ENCODE measurements at places on chromosomes 1 and 21.

GRCh38 chr1:216607067-216607697, 116.0 kb downstream of the ESRRG start:
- no peak for DNase-seq

DNA sequence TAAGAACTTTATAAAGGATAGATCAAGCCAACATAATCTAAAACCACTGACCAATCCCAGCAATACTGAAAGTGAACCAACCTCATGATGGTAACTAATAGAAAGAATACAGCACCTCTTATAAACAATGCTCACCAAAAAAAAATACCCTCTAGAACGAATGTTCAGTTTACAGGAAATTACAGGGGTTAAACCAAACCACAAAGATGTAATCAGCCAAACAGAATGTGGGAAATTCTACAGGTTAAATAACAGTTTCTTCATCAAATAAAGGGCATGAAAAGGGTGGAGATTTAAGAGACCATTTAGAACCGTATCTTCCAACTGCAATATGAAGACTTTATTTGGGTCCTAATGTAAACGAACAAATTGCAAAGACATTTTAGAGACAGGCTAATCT, 30.4 kb downstream of the ARID4B start:
- no peak for DNase-seq

DNA sequence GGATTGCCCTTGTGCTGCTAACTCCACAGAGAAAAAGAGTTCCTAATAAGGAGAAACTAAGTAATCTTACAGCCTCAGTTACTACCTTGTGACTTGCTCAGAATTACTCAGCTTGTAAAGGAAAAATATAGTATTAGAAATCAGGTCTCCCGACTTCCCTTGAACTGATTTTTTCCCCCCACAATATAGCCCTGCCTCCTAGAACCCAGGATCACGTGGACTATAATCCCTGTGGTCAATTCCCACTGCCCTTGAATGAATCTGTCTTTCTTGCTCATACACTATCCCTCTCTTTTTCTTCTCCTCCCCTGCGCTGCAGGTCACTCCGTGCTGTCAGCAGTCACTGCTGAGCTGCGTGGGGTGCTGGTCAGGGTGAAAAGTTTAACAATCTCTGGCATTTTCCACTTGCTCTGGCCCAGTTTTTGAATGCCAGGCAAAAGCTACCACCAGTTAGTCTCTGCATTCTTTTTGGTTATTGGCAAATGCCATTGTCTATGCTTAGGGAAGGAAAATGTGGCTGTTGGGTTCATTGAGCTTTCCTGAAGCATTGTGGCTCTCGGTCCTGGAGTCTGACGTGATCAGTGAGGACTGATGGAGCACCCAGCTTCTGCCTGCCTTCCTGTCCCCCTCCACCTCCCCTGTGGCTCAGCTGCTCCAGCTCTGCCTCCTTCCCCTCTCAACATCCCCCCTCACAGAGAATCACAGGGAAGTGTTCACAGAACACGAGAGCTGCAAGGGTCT, 1.9 kb upstream of the MYOC start:
- DNase-seq: no peak

DNA sequence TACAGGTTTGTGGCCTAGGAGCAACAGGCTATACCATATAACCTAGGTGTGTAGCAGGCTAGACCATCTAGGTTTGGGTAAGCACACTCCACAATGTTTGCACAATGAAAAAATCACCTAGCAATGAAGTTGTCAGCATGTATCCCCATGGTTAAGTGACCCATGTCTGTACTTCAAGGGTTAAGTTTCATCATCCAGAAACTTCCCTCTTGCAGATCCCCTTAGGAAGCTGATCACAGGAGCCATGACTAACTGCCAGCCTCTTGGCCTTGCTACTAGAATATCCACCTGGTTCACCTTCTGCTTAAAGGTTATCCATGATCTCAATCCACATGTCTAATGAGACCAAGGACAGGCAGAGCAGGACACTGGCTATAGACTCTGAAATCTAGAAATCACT, 3.5 kb upstream of the UBXN10 start:
- no peak for DNase-seq

DNA sequence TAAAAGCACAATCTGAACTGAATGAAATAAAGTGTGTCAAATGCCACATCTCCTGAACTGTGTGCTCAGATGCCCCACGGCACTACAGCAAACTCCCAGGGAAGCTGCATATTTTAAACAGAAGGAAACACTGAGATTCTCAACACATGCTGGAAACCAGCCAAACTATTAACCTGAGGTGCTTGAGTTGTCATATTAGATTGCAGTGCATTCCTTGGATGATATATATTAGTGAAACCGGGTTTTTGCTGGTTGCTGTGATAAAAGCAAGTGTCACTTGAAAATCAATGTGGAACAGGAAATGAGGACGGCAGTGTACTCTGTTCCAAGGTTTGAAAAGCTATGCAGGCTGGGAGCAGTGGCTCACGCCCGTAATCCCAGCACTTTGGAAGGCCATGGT, 8.7 kb downstream of the SYNJ1 start:
- no peak for DNase-seq

DNA sequence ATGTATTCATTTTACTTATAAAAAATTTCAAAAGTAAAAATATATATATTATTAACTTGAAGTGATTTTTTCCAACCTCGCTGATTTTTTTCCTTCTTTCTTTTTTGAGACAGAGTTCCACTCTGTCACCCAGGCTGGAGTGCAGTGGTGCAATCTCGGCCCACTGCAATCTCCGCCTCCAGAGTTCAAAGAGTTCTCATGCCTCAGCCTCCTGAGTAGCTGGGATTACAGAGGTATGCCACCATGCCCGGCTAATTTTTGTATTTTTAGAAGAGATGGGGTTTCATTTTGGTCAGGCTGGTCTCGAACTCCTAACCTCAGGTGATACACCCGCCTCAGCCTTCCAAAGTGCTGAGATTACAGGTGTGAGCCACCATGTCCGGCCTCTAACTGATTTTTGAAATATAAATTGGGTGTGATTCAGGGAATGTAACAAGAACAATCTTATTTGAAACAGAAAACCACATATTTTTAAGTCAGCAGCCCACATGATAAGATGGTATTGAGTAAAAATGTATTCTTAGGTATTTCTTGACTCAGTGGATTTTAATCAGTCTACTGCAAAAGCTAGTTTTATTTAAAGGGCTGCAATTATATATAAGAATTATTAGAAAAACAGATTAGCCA, 30.0 kb downstream of the ZBTB8B start:
- no peak for DNase-seq

- DNase-seq: no peak
These were observed 5.1 kb upstream of the GJA4 start for GRCh38 chr1:34787461-34788420.

DNA sequence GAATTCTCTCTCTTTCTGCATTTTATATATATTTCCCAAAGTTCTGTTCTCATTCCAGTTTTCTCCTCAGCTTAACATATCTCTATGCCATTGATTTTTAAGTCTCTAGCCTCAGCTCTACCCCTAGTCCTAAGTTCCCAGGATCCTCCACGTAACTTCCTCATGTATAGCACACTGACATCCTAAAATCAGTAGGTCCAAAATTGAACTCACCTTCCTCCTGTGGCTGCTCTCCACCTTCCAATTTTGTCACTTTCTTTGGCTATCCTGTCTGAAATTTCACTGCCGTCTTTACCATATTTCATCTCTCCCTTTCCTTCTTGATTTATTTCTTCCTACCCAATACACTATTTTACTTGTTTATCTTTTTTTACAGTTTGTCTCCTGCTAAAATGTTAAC, 1.5 kb downstream of the SLAMF6 start:
- no peak for DNase-seq

GRCh38 chr1:47859092-47859743, 138.0 kb downstream of the TRABD2B start:
- DNase-seq: no peak

GRCh38 chr21:46605767-46606426, 1.0 kb upstream of the S100B start:
- DNase-seq: no peak

- DNase-seq: no peak
These were observed 2.0 kb upstream of the ENAH start for GRCh38 chr1:225654688-225655508.

GRCh38 chr1:227131193-227131592, 187.1 kb downstream of the CDC42BPA start:
- DNase-seq: no peak

DNA sequence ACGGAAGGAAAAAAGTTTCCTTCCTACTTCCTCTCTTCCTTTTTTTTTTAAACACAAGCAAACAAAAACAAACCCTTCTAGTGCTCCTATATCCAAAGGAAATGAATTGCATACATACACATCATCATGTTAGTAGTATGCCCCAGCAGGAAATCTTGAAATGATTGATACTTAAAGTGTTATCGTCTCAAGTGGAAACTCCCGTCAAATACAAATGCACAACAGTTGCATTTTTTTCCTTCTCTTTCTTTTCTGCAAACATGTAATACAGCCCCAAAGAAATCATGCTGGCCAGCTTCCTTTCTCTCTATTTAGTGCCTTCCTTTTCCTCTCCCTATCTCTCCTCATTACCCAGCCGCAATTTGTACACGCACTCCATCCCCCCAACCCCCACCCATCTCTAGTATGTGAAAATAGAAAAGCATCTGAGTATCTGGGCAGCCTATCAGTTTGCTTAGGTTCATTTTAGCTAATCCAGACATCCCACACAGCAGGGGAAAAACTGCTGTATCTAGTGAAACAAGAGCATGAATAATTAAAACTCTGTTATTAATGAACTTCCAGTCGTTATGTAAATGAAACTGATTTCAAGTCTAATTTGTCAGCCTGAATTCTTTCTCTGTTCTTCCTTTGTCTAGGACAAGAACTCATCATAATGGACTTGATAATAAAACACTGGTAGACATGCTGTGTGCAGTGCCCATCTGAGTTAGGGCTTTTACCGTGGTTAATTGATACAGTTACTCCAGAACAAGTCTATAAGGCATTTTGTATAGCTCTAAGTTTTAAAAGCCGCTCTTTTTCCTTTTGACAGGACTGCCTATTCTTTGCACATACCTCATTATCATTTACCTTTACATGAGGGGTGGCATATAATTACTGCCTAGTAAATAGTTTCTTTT, 336.5 kb upstream of the ADGRL2 start:
- DNase-seq: no peak

GRCh38 chr1:7063981-7064380, 278.7 kb downstream of the CAMTA1 start:
- DNase-seq: no peak

DNA sequence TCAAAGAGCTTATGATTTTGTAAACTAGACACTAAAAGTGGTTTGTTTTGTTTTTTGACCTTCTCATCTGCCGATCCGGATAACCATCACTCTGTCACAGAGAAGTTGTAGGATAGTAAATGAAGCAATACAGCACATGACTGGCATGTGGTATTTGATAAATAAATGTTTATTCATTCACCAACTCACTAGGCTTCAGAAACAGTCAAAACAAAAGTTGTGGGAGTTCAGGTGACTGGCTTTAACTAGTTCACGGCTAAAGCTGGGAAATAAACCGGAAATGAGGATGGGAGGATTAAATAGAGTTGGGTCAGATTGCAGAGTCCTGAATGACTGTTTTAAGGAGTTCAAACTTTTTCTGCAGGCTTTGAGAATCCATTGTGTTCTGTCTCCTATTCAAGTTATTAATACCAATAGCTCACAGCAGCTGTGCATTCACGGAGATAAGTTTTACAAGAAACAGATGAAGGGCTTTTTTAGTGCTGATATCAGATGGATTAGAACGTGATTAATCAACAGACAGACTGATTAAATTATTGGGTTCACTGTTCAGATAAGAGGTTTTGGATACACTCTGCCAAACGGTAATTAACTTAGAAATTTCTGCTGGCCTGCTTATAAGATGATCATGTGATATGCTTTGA, 463.3 kb downstream of the DPYD start:
- DNase-seq: no peak

- DNase-seq: no peak
These were observed 116.3 kb downstream of the ADSS2 start for GRCh38 chr1:244335456-244335855.

Measured in H54 (cell line).